Activated naive CD4-positive, alpha-beta T cell treated with Interleukin-2 at 50 U/mL for 16 hours (primary cell): ENCODE measurements at places on chromosomes 7 and 10.

GRCh38 chr10:86779220-86780017, 23.0 kb downstream of the BMPR1A start:
- DNase-seq, result no peak

- no peak for DNase-seq
These were observed 672.2 kb downstream of the INHBA start for GRCh38 chr7:41030673-41031072.

DNA sequence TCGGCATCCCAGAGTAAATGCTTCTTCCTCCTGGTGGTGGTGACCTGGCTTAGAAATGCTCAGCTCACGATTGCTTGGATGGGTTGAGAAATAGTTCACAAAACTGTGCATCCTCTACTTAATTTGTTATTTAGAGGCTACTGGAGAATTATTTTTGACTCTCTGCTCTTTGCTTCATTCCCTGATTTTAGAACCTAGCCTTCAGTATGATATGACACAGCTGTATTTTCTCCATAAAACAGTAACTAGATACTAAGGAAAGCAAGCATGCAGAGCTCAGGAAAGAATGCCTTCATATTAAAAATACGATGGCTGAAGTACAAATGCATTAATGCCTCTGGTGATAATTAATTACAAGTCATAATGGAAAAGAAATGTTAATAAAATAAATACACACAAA, 602.0 kb upstream of the COBL start:
- DNase-seq, result no peak

DNA sequence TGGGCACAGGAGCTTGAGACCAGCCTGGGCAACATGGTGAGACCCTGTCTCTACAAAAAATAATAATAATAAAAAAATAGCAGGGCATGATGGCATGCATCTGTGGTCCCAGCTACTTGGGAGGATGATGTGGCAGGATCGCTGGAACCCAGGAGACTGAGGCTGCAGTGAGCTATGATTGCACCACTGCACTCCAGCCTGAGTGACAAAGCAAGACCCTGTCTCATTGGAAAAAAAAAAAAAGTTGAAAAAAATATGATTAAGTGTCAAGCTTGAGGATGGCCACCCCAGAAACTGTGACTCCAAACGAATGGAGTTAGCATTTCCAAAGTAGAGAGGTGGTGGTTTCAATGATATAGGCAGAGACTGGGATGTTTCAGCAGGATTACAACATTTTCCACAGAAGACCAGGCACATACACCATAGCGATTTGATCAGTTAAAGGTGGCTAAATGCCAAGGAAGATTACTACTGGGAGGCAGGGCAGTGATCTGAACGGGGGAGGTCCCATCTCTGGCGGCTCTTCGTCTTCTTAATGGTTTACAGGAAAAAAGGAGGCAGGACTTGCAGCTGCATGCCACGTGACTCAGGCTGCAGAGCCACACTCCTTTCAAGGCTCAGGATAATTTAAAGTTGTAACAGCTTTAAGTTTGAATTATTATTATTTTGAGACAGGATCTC, 250.6 kb upstream of the GALNT17 start:
- no peak for DNase-seq

GRCh38 chr10:44356139-44357022, 28.5 kb downstream of the CXCL12 start:
- DNase-seq, result no peak

DNA sequence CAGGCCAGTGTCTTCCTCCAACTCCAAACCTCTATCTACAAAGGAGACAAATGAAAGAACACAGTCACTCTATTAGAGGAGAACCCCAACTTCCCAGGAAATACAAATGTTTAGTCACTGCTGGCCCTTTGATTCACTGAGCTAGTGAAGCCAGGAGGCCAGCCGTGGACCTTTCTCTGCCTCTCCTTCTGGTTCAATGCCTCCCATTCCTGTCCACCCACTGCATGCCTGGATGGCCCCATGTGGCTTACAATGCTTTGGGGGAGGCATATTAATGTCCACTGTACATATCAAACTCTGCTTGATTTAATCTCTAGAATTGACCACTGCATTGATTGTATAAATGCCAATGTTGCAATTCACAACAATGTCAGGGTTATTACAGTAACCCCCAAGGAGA, 687.3 kb downstream of the KCNMA1 start:
- no peak for DNase-seq

GRCh38 chr7:157916946-157917640, 580.3 kb downstream of the DNAJB6 start:
- no peak for DNase-seq

GRCh38 chr10:48501226-48501625, 103.6 kb downstream of the ARHGAP22 start:
- DNase-seq, result no peak

DNA sequence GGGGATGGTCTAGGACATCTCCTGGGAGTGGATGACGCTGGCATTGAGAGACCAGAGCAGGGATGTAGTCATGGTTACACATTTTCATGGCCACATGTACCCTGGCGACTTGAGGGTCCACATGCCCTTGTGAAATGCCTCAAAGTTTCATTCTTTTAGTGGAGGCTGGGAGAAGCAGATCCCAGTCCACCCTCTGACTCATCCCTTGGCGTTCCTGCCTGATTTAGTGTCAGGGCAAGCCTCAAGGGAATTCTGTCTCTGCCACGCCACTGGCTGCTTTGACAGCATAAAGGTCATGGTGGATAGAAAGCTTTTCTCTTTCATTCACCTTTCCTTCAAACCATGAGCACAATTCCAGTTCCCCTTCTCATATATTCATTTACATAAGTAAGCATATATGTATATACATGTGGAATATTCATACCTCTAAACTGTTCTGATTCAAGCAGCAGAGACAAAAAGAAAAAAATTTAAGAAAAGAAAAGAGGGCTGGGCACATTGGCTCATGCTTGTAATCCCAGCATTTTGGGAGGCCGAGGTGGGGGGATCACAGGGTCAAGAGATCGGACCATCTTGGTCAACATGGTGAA, 21.8 kb upstream of the KIF5B start:
- no peak for DNase-seq

GRCh38 chr7:112422842-112423496, 27.3 kb upstream of the IFRD1 start:
- no peak for DNase-seq

DNA sequence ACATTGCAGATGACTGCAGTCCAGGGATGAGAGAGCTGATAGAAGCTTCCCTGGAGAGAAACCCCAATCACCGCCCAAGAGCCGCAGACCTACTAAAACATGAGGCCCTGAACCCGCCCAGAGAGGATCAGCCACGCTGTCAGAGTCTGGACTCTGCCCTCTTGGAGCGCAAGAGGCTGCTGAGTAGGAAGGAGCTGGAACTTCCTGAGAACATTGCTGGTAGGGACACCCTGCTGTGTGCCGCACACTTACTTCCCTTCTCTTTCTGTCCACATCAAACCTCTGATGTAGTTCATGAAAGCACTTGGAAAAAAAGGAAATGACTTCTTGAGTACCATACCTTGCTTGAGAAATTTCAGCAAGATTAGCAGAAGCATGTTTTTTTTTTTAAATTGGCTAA, 25.3 kb downstream of the MAP3K8 start:
- DNase-seq, result no peak

- DNase-seq, result no peak
These were observed at the start of gene LBX1 for GRCh38 chr10:101229266-101230182. Gene LBX1 (minus strand): TSS chr10:101229463. CDS start chr10:101228815, 648 bp downstream.

DNA sequence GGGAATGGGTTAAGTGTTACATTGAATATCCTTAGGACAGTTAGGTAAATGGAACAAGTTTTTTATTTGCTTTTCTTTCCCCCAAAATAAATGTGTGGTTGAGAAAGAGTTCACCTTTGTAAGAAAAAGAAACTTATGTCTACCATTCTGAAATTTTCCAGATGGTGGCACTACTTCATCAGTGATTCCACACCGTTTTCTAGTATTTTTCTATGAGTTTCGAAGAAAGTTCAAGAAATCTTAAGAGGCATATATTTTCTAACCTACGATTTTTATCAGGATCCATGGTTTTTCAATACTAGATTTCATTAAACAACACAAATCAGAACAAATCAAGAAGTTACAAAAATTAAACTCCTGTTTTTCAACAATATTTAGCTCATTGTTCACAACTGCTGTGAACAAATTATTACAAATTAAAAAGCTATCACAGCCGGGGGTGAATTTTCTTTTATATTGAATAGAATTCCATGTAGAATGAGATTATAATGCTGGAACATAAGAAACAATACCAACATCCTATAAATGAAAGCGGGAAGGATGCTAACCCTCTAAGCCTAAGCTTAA, 163.1 kb upstream of the NPVF start:
- no peak for DNase-seq

- DNase-seq, result no peak
These were observed 128.9 kb downstream of the HDAC9 start for GRCh38 chr7:18624459-18624858.

DNA sequence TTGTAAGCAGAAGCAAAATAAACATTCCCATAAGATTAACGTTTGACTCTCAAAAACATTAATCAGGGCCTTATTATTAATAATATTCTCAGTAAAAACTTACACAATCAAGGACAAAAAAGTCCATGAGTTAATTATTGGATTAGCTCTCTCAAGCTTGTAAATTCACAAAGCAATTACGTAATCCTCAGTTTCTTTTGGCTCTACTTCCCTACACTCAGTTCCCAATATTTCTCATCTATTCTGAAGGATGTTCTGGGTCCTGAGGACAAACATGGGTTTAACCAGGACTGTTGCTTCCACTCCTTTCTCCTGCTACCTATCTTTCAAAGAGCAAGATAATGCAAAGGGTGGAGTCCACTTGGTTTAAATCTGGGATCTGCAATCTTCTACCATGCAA, 15.1 kb downstream of the FBXL13 start:
- DNase-seq, result no peak

GRCh38 chr7:148882841-148883265, 1.2 kb downstream of the EZH2 start:
- no peak for DNase-seq

GRCh38 chr7:98348726-98349474, 52.0 kb downstream of the BAIAP2L1 start:
- DNase-seq, result no peak

GRCh38 chr10:114571316-114571999, 86.6 kb downstream of the ABLIM1 start:
- no peak for DNase-seq

- DNase-seq, result peak; percentile 10
These were observed 38.6 kb upstream of the MXI1 start for GRCh38 chr10:110168601-110169481.

- DNase-seq, result no peak
These were observed 15.6 kb downstream of the MDH2 start for GRCh38 chr7:76063525-76063924.

DNA sequence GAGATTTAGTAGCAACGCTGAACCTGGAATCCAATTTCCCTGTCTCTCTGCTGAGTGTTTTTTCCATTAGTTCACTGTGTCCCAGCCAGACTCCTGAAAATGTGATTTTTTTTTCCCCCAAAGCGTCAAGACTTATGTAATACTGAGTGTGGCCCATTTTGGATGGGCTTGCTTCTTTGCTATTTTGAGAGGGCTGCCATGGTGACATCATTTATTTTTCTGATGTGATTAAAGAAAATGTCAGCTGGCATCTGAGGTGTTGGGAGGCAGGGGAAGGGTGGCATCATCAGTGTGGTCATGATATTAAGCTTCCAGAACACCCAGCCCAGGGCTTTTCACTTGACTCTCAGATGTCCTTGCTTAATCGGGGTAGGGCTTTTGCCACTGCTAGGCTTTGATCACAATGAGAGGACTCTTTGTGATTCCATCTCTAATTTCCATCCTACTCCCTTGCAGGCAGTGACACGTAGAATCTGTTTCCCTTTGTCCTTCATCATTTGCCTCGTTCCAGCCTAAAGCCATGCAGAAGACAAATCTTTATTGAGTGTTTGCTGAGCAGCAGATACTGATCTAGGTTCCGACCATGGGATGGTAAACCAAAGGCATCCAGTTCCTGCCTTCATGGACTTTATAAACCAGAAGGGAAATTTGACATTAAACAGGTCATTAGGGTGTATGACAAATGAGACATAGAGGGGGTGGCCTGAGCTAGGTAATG, 7.4 kb downstream of the ZNF365 start:
- DNase-seq, result no peak

DNA sequence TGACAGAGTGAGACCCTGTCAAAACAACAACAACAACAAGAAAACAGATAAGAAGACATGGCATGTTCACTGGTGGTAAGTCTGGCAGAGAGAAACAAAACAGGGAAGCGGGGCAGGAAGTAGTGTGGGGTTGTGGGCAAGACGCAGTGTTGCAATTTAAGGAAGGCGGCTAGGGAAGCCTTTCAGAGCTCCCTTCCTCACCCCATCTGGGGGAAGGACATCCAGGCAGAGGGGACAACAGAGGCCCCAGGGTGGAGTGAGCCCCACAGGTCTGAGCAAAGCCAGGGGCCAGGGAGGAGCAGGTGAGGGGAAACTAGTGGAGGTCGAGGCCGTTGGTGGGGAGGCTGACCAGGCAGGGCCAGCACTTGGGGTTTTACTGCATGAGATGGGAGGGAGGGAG, 16.8 kb downstream of the LAT2 start:
- no peak for DNase-seq

DNA sequence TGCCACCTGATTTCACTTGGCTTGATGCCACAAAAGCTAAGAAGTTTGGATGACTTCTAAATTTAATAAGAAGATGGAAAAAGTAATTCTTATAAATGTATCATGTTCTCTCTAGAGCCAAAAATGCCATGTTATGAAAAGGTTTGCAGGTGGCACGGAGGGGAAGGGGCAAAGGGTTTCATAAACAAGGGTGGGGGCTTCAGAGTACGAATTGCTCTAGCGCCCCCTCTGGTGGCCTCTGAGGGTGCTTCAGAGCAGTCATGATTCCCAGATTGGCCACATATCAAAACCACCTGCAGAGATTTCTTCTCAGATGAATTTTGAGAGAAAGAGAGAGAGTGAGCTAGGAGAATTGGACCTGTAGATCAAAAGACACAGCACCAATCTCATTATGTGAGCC, 208.6 kb upstream of the YAE1 start:
- DNase-seq, result no peak

DNA sequence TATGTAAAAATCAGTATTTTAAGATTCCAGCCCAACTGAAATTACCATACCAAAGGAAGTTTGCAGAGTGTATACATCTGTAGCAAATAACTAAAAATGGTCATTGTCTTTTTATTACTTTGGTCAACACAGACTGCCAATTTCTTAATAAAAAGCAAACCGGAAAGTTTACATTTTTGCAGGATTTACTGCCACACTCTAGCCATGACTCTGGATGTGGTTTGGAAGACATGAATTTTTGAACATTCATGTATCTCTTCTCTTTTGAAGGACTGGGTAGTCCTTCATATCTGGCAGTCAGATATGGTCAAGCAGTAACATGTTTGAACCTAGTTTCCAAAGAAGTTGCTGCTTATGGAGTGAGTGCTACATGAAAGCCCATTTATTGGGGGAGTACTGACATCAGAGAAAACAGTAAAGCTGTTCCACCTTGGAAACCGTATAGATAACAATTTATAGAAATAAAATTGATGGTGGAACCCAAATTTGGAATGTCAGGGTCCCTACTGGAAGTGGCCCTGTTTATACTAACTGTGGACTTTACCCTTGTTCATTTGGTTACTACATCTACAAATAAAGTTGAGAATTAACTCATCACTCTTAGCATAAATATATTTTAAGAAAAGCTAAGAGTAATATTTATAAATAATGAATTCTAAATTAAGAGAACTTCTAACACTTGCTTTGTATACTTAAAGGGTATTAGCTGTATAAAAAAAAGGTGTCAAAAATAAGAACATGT, 84.6 kb downstream of the ZMYND11 start:
- no peak for DNase-seq

- DNase-seq, result no peak
These were observed 15.7 kb downstream of the UNCX start for GRCh38 chr7:1248143-1248915.
